Cardiac septum (tissue), 1 donor: ENCODE measurements at places on chromosomes 12 and 14. TPM values are rescaled to one million over a fixed set of nuclear protein-coding genes. Genes with fewer than 3 reads are reported as not detected.

DNA sequence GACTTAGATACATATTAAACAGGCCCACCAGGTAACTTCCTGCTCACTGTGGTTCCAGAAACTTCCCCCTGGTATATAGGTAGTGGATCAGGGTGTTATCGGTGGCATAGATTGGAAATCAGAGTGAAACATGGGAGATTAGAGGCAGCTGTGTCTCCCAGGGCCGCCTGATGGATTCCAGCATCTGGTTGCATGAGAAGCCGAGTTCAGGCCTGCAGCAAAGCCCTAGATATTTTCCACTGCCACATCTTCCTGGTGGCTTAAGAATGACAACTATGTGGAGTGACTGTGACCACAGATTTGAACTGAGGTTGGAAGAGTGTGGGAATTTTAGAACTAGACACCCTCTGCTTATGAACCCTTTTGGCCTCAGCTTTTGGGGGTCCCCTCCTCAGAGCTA is 184.8 kb upstream of the NTF3 start:
- DNase-seq = no peak

- no peak for DNase-seq
These were observed 61.1 kb downstream of the PRMT8 start for GRCh38 chr12:3551976-3552725.

GRCh38 chr12:24719293-24719721 is 229.6 kb downstream of the BCAT1 start:
- DNase-seq = no peak

INSM2 gene
- not detected for total RNA-seq

DNA sequence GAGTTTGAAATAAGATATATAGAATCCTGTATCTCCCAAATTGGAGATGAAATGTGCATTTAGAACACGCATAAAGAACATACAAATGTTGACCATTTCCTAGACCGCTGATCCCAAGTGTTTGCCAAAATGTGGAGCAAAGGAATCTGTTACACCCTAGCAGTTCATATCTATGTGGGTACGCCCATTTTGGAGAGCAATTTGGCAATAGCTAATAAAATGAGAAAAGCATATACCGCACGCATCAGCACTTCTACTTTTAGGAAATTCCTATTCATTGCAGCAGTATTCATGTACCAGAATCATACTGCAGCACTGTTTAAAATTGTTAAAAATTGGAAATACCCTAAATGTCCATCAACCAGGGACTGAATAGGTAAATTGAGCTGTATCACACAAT is 937.8 kb downstream of the BCL11B start:
- no peak for DNase-seq

- DNase-seq = no peak
These were observed 439 bp downstream of the GOLGA5 start for GRCh38 chr14:92794547-92794941.

- no peak for DNase-seq
These were observed 193.4 kb downstream of the RASSF9 start for GRCh38 chr12:85642808-85643207.

DNA sequence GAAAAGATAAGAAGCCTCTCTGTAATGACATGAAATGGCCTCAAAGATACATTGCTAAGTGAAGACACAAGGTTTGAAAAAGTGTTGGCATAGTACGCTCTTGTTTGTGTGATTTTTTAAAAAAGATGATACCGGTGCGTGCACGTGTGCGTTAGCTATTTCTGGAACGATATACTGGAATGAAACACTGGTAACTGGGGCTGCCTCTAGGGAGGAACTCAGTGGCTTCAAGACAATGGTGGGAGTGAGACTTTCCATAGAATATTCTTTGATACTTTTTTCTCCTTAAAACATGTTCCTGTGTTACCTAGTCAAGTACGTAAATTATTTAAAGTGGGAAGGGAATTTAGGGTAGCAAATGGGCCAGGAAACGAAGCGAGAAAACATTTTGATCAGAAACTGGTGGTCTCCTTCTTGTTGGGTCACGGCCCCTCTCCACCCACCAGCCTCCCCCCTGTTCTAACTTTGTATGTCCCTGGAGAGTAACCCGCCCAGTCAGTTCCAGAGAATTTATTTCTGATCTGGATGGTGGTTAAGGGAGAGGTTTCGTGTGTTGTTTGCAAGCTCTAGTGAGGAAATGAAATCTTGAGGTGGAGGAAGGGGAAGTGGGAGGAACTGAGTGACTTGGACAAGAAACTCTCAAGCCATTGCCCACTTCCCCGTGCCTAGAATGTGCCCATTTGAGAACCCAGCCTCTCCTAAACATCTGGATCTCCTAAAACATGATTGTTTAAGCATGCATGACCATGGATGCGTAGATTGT is 6.6 kb downstream of the FGF6 start:
- DNase-seq = peak; percentile 47

DNA sequence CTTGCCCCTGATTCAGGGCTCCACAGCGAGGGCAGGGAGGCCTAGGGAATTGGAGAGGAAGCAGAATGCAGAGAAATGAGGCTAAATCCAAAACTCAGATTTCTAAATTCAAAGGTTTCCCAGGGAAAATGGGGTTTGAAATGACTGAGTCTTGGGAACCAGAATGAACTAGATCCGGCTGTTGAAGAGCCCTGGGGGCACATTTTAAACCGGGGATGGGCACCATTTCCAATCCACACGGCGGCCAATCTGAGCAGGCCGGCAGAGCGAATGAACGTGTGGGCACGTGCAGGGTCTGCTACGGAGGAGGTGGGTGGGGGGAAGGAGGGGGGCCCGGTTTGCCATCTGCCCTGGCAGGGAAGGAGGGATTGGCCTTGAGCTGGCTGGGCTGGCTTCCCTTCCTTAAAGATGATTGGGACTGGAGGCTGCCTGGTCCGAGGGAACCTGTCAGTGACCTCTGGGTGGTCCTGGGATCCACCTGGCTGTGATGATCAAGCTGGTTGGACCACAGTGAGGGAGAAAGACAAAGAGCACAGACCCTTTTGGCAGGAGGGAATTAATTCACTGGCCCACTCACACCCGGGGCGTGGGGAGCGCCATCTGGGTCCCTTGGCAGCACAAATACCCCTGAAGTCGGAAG is 161.0 kb downstream of the RBM19 start:
- no peak for DNase-seq

CD9 gene
- total RNA-seq = 70.2 TPM

- DNase-seq = no peak
These were observed 6.6 kb upstream of the WNT5B start for GRCh38 chr12:1622406-1622805.

DNA sequence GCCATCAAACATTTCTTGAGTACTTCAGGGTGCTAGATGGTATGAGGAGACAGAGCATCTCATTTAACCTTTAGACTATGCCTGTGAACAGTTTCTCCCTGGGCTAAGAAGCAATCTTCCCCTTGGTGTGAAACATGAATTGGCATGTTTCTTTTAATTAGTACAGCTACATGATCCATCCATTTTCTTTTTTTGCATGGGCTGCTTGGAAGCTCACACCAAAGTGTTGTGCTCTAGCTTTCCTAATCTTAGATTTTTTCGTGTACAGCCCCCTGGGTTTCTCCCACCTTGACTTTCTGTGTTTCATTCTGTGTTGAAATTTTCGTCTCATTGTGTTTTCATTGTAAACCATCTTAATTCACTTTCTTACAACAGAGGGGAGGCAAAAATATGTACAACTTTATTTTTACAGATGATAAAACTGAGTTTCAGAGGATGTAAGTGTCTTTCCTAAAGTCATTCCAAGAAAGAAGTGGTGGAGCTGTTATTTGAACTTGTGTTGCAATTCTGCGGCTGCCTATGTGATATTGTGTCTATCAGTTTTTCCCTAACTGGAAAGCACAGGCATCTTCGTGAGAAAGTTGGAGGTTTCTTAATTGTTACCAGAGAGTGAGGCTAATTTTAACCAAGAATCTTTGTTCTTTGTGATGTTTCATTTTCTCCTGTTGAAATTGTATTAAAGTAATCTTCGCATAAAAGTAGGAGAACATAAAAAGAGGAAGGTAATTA is 64.5 kb downstream of the DAAM1 start:
- DNase-seq = no peak

DTX1 gene
- total RNA-seq = 2.6 TPM
